ENCODE measurements at places on chromosomes 2 and 18. TPM values are rescaled to one million over a fixed set of nuclear protein-coding genes. Genes with fewer than 3 reads are reported as not detected.

DNA sequence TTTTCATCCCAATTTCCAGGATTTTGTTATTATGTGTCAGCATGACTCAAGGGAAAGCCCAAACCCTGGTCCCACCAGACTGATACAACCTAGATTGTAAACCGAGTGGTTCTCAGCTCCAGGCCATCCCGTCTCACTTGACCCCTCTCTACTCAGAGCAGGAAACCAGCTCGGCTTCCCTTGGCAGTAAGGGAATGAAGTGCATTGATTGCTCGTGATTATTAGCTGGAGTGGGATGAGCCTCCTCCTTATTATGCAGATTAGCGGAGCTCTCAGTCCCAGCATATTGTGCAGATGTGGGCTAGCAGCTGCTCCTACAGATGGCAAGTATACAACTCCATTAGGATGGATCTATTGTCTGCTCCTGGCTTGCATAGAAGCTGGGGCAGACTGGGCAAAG, 167.6 kb downstream of the LNPK start:
- H3K36me3 ChIP-seq, result no peaks in the 10 kb centered on the region
- no peaks in the 10 kb centered on the region for H3K4me1 ChIP-seq
- H3K27me3 ChIP-seq, result no peaks in the 10 kb centered on the region
- no peak for DNase-seq

- H3K27ac ChIP-seq, result peak overlapping the region; percentile 15
- no peak for DNase-seq
- H3K4me3 ChIP-seq, result no peak overlapping the region
- H3K27me3 ChIP-seq, result no peaks in the 10 kb centered on the region
- H3K4me1 ChIP-seq, result peaks cover 10% of the 10 kb centered on the region
- no peaks in the 10 kb centered on the region for H3K36me3 ChIP-seq
Measured at GRCh38 chr2:72561621-72562318, 264.1 kb downstream of the EXOC6B start.

DNA sequence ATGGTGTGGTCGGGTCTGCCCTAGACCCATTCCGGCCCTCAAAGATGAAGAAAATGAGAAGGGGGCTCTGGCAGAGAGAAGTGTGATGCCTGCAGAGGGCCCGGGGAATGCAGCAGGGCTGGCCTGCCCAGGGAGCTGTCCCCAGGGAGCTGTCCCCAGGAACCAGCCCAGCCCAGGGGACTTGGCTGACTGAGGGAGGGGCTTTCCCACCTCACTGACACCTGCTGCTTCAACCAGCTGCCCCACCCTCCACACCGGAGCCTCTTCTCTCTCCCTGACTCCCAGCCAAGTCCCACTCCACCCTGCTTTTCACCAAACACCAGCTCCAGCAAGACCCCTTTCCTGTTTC, 111.2 kb downstream of the STPG4 start:
- peaks cover 50% of the 10 kb centered on the region for H3K4me1 ChIP-seq
- no peak for DNase-seq
- H3K36me3 ChIP-seq, result peaks cover 36% of the 10 kb centered on the region
- H3K27me3 ChIP-seq, result no peaks in the 10 kb centered on the region
- peak overlapping the region; percentile 59 for H3K27ac ChIP-seq

- H3K36me3 ChIP-seq, result no peaks in the 10 kb centered on the region
- peak; percentile 77 for DNase-seq
- H3K4me3 ChIP-seq, result no peak overlapping the region
Measured at GRCh38 chr2:60529136-60529784, 24.2 kb downstream of the BCL11A start.

DNA sequence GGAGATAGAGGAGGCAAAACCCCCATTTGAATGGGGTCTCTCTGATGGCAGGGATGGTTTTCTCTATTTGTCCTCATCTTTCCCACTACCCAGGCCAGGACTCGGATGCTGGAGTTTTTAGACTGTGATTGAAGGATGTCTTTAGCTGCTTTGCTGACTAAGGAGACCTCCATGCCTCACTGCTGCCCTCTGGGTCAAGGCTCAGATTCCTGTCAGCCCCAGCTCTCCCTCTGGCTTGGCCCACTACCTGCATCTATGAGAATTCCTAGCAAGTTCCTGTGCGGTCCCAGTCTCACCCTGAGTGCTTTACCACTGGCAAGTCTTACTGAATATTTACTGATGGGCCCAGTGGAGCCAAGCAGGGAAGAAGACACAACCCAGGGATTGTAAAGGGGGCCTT, 184.0 kb downstream of the CELF4 start:
- H3K27me3 ChIP-seq, result peaks cover 7% of the 10 kb centered on the region
- DNase-seq, result no peak
- H3K36me3 ChIP-seq, result no peaks in the 10 kb centered on the region
- H3K4me3 ChIP-seq, result no peak overlapping the region
- no peak overlapping the region for H3K27ac ChIP-seq

DNA sequence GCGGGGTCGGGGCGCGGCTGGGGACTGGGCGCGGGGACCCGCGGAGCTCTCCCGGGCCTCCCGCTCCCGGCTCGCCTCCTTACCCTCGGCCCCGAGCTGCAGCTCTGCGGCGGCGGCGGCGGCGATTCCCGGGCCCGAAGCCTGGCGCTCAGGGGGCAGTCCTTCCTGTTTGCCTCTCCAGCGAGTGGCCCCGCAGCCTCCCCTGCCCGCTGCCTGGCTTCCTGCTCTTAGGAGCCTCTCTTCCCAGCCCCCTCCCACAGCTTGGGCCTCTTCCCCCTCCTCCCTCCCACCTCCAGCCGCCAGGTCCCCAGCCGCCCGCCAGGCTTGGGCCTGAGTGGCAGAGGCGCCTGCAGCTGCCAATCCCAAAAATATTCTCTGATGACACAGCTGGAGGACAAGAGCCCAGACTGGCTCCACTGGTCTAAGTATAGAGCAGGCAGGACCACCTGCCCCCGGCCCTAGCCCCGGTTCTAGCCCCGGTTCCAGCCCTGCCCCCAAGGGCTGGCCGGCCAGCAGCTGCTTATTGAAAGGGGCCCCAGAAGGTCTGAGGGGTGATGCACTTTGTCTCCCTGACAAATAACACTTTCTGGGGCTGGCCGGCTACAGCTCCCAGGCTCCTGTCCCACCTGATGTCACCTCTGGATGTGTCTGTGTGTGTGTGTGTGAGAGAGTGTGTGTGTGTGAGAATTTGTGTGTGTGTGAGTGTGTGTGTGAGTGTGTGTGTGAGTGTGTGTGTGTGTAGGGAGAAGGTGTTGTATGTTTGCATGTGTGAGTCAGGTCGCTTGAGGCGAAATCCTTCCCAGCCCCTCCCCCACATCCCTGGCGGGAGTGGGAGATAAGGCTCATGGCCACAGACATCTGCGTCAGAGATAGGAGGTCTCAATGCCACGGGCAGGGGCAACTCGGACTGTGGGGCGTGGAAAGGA, at the start of gene OBSL1:
Gene OBSL1 (minus strand): TSS at position 229 of the 926 bp plus-strand sequence. CDS start 307 bp downstream, outside the sequence.
- no peaks in the 10 kb centered on the region for H3K27me3 ChIP-seq

DNA sequence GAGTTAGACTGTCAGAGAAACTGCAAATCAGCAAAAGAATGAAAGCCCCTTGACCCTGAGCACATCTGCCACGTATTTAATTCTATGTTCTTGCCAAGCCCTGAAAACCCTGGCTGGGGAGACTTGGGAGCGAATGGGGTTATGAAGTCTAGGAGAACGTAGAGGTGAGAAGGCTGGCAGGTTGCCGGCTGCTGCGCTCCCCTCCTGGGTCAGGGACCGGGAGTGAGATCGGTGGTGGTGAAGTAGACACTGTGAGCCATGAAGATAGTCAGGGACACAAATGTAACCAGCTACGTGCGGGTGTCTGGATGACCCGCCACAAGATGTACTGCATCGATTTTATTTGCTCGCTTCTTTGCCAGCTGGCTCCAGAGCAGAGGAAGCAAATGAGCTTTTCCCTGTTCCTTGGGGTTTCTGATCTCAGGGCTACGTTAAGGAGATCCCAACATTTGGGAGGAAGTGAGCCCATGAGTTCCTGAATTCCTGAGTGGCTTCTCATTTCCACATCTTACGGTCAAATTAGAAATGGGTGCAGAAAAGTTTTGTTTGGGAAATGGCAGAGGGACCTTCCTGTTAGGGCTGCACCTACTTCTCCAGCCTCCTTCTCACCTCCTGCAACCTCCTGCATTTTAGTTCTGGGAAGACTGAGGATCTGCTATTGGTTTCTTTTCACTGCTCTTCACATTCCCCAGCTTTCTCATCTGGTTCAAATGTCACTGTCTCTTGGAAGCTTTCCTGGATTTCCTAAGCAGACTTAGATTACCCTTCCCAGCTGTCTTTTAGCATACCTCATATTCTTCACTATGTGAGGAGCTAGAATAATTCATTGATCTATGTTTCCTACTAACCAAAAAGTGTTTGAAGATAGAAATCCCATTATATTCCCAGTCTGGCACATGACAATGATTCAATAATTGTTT, 360.6 kb downstream of the ZNF521 start:
- H3K4me1 ChIP-seq, result peaks cover 12% of the 10 kb centered on the region
- no peak overlapping the region for H3K27ac ChIP-seq
- no peaks in the 10 kb centered on the region for H3K27me3 ChIP-seq
- H3K36me3 ChIP-seq, result no peaks in the 10 kb centered on the region
- H3K4me3 ChIP-seq, result no peak overlapping the region

GRCh38 chr18:35577045-35577848, 4.3 kb upstream of the GALNT1 start:
- peaks cover 3% of the 10 kb centered on the region for H3K4me1 ChIP-seq
- no peaks in the 10 kb centered on the region for H3K27me3 ChIP-seq
- H3K27ac ChIP-seq, result no peak overlapping the region

- no peaks in the 10 kb centered on the region for H3K27me3 ChIP-seq
- peaks cover 5% of the 10 kb centered on the region for H3K4me1 ChIP-seq
- DNase-seq, result peak; percentile 83
- no peak overlapping the region for H3K4me3 ChIP-seq
- H3K36me3 ChIP-seq, result no peaks in the 10 kb centered on the region
Measured at GRCh38 chr2:238141541-238142318, 3.3 kb downstream of the KLHL30 start.

DNA sequence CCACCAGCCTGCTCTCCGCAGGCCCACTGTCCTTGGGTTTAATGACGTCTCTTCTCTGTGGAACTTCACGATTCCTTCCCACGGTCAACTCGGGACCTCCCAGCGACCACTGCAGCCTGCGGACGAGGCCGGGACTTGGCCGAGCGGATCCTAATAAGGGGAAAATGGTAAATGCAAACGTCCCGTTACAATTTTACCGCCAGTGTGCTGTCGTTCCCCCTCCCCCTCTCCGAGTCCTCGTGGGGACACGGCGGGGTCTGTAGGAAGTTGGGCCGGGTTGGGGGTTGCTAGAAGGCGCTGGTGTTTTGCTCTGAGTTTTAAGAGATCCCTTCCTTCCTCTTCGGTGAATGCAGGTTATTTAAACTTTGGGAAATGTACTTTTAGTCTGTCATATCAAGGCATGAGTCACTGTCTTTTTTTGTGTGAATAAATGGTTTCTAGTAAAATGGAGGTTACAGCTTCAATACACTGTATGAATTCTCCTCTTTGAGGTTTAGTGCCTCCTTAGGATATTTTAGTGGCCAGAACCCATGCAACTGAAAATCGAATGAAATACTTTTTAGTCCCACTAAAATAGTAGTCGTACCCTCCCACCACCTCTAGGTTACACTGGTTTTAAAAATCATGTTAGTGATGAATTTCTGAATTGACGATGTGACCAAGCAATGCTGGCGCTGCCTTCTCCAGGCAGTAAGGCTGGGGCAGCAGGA, 2.3 kb downstream of the HOXD11 start:
- H3K36me3 ChIP-seq, result no peaks in the 10 kb centered on the region
- H3K4me3 ChIP-seq, result no peak overlapping the region
- peaks cover 98% of the 10 kb centered on the region for H3K27me3 ChIP-seq
- no peaks in the 10 kb centered on the region for H3K4me1 ChIP-seq
- H3K27ac ChIP-seq, result no peak overlapping the region

- H3K27ac ChIP-seq, result no peak overlapping the region
- no peaks in the 10 kb centered on the region for H3K4me1 ChIP-seq
- no peak for DNase-seq
Measured at GRCh38 chr2:237806334-237806733, 7.8 kb downstream of the RBM44 start.

DNA sequence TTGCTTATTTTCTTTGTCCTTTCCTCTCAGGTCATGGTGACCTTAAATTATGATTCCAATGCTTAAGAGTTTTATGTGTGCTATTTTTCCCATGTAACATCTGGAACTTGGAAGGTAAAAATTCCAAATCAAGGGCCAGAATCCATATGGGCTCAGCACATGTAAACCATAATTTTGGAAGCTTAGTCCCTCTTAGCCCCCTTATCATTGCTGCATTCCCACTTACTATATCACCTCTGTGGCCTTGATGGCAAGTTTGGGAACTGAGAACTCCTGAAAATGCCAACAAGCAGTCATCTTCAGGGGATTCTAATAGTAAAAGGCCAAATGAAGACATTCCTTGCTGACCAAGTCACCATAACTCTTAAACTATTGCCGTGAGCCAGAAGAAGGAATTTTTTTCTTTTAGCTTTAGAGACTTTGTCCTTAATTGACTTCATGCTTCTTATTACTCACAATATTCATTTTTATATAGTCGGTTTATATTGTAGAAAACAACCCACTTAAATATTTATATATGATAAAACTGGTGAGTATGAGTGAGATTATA, 251.4 kb downstream of the SLC8A1 start:
- no peaks in the 10 kb centered on the region for H3K4me1 ChIP-seq
- H3K36me3 ChIP-seq, result no peaks in the 10 kb centered on the region
- DNase-seq, result no peak
- H3K27me3 ChIP-seq, result no peaks in the 10 kb centered on the region
- no peak overlapping the region for H3K27ac ChIP-seq
- H3K4me3 ChIP-seq, result no peak overlapping the region

DNA sequence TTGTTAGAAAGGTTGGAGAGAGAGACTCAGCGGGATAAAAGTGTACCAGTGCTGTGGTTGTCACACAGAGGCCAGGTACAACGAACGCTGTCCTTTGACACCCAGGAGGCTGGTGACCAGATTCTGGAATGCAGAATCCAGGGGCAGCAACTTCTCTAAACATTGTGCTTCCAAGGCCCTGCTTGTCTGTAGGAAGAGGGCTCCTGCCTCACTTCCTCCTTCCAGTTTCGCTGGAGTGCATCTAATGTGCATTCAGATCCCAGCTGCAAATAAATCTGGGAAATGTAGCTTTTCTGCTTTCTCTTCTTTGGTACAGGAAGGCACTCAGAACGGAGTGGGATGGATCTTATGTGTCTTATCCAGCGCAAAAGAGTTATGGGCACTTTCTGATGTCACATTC, 171.8 kb upstream of the ATP5MC3 start:
- H3K27me3 ChIP-seq, result no peaks in the 10 kb centered on the region
- H3K4me3 ChIP-seq, result no peak overlapping the region
- no peaks in the 10 kb centered on the region for H3K4me1 ChIP-seq
- no peaks in the 10 kb centered on the region for H3K36me3 ChIP-seq

GRCh38 chr18:53601344-53601743, 623.1 kb downstream of the MBD2 start:
- no peak overlapping the region for H3K4me3 ChIP-seq
- H3K27ac ChIP-seq, result no peak overlapping the region
- H3K4me1 ChIP-seq, result no peaks in the 10 kb centered on the region
- DNase-seq, result no peak

Gene CYP1B1
- total RNA-seq, result 69.4 TPM

Gene ALK
- not detected for total RNA-seq

Gene ANKRD39
- total RNA-seq, result 8.6 TPM

Gene IL37
- not detected for total RNA-seq

Gene C1GALT1C1L
- 0.35 TPM for total RNA-seq

Gene NGEF
- total RNA-seq, result not detected

Gene RNU2-63P
- not detected for total RNA-seq

Gene CHN1
- total RNA-seq, result 30.6 TPM

Gene MYO7B
- 2.2 TPM for total RNA-seq

Gene TRAK2
- total RNA-seq, result 78.0 TPM

Gene FSIP2
- total RNA-seq, result 0.29 TPM

Gene MTLN
- total RNA-seq, result 53.3 TPM

Gene IL1RL1
- total RNA-seq, result 46.5 TPM

Data from upper lobe of right lung (tissue), 1 donor.